ENCODE measurements at places on chromosomes 16 and 17.

DNA sequence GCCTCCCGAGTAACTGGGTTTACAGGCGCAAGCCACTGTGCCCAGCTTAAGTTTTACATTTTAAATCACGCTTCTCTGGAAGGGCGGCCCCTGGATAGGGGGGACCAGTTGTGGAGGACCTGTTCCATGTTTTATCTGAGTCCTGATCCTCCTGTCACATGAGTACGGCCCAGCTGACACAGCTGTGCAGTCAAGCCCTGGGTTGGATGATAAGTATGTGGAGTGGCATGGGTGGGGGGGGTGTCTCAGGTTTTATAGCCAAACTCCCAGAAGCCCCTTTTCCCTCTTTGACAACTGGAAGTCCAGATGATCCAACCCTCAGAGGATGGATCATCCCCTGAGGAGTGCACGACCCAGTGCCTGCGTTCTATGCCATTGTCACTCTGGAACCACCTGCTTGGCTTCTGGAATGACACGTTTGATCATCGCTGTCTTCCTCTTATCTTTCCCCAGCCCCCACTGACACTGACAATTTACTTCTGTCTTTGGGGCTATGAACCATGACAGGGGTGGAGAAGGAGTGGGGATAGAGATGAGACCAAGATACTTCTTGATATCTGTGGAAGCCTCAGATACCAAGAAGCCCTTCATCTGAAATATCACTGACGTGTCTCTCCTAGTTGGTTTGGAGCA lies 191.2 kb downstream of the MSI2 start:
- DNase-seq, result no peak

GRCh38 chr16:70407811-70408274 lies 31.1 kb downstream of the ST3GAL2 start:
- DNase-seq, result no peak

- no peak for DNase-seq
These were observed 2.4 kb downstream of the EVI2A start for GRCh38 chr17:31318851-31319661.

- DNase-seq, result no peak
These were observed 7.9 kb downstream of the GNAO1 start for GRCh38 chr16:56199164-56199563.

- DNase-seq, result no peak
These were observed 12.2 kb upstream of the DUS1L start for GRCh38 chr17:82077617-82078358.

- no peak for DNase-seq
These were observed 5.0 kb upstream of the HOXB9 start for GRCh38 chr17:48630925-48631692.

DNA sequence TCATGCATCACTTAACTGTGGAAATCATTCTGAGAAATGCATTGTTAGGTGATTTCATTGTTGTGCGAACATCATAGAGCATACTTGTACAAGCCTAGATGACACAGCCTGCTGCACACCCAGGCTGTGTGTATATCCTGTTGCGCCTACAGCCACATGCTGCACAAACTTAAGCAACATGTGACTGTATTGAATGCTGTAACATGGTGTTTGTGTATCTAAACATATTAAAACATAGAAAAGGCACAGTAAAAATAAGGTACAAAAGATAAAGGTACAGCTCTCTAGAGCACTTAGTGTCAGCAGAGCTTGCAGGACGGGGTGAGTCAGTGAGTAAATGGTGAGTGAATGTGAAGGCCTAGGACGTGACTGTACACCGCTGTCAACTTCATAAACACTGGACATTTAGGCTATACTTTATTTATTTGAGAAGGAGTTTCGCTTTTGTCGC lies 11.9 kb downstream of the FOXK2 start:
- no peak for DNase-seq

DNA sequence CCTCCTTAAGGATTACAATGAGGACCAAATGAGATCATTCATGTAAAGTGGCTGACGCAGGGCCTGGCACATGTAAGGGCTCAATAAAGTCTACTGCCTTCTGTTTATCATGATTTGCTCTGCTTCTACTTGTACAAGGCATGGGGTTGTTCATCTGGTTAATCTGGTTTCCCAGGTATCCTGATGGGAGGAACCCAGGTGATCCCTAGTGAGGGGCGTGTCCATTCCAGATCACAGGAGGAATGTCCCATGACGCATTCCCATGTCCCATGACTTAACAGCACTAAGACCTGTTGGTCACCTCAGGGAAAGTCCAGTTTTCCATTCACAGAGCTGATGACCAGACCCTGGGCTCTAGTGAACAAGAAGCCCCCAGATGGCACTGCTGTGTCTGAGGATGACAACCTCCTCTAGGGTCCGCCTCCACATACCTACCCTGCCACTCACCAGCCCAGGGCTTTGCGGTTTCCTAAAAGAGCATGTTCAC lies 11.5 kb upstream of the TPPP3 start:
- DNase-seq, result no peak

DNA sequence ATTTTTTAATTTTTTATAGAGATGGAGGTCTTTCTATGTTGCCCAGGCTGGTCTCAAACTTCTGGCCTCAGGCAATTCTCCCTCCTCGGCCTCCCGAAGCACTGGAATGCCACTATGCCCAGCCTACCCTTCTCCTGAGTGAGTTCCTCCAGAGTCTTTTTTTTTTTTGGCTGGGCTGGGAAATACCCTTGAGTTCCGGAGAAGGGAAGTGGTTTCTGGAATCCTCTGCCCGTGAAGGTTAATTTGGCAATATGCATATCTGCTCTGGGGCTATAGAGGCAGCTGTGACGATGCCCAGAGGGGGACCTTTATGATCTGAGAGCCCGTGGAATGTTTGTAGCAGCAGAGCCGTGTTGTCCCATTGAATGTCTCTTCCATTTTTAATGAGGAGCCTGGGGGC lies 217.5 kb downstream of the RBFOX1 start:
- DNase-seq, result no peak

DNA sequence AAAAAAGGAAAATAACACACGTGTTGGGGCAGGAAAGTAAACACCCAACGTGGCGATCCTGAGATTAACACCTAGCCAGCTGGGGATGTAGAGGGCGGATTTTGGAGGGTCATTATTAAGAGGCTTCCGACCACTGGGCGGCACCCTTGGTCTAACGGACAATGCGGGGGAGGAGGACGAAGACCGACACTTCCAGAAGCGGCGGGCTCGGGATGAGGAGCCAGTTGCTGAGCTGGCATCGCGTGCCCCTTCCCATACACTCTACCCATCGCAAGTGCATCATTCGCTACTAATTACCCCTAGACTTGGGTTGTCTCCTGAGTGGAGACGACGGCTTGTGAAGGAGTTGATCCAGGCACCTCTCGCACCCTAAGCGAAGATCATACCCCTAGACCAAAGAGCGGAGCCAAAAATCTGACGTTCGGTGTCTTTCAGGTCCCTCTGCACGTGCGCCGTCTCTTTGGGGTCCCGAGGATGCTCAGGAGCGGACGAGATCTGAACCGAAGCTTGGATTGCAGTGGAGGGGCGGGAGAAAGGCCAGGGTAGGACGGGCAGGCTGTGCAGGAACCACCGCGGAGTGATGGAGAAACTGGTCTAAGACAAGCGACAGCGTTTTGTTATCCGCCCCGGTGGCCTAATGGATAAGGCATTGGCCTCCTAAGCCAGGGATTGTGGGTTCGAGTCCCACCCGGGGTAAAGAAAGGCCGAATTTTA lies 17.6 kb downstream of the ZNF213 start:
- DNase-seq, result peak; percentile 71

- no peak for DNase-seq
These were observed 11.2 kb downstream of the CHD9NB start for GRCh38 chr16:53041320-53042051.

GRCh38 chr16:49716339-49716934 lies 139.5 kb downstream of the ZNF423 start:
- DNase-seq, result no peak

GRCh38 chr17:76716146-76716838 lies 5.5 kb upstream of the MXRA7 start:
- DNase-seq, result no peak

DNA sequence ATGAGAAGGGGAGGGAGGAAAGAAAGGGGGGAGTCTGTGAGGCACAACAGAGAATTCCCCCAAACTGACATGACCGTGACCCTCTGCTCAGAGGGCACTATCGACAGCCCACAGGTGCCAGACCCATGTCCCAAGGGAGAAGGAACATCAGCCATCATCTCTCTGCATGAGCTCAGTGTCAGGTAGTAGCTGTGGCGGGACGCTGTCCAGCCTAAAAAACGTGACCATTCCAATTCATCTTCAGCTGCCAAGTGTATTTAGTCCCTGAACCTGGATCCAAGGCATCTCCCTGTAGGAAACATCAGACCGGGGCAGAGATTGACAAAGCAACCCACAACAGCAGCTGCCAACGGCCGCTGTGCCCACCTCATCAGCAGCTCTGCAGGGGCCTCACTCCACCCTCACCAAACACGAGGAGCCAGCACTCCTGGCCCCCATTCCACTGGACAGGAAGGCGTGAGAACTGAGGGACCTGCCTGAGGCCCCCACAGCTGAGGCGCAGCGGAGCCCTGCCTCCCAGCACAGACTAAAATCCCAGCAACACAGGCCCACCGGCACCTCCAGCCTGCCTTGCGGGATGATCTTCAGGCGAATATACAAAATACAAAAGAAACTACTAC lies 8.6 kb downstream of the TAF1C start:
- no peak for DNase-seq

GRCh38 chr16:70483426-70483825 lies 29.0 kb downstream of the FCSK start:
- DNase-seq, result no peak

DNA sequence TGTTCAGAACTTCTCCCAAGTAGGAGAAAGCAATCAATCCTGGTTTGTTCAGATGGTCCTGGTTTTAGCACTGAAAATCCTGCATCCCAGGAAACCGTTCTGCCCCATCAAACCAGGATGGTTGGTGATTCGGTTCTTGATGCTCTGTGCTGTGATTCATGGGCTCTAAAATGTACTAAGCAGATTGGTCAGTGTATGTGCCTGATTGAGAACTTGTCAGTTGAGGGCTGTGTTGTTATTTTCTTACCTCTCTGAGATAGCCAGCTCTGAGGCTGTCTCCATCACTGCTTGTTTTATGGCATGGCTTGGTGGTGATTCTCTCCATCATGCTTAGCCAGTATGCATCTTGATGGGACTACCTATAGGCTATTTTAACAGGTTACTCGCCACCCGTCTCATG lies 246.9 kb upstream of the RBFOX1 start:
- DNase-seq, result no peak

DNA sequence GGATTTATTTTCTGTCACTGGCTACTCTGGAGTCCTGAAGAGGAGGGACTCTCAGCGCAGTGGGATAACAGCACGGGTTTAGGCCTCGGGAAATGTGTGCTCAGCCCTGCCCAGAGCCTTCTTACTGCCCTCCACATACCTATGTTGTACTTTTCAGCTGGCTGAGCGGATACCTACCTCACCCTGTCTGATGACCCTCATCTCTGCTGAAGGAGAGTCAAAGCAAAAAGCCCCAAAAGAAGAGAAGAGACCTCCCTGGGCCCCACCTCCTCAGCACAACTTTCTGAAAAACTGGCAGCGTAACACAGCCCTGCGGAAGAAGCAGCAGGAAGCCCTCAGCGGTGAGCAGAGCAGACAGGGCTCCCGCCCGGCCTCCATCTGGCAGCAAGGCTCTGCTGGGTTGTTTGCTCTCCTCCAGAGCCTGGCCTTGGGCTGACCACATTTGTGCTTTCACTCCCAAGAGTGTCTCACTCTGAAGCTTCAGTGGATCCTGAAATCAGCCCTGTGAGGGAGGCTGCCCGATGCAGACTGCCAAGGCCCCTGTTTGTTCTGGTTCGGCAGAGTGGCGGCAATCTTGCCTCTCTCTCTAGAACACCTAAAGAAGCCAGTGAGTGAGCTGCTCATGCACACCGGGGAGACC lies 10.3 kb downstream of the MYCBPAP start:
- no peak for DNase-seq

- DNase-seq, result no peak
These were observed 114.1 kb downstream of the ADCY9 start for GRCh38 chr16:4002121-4002520.

DNA sequence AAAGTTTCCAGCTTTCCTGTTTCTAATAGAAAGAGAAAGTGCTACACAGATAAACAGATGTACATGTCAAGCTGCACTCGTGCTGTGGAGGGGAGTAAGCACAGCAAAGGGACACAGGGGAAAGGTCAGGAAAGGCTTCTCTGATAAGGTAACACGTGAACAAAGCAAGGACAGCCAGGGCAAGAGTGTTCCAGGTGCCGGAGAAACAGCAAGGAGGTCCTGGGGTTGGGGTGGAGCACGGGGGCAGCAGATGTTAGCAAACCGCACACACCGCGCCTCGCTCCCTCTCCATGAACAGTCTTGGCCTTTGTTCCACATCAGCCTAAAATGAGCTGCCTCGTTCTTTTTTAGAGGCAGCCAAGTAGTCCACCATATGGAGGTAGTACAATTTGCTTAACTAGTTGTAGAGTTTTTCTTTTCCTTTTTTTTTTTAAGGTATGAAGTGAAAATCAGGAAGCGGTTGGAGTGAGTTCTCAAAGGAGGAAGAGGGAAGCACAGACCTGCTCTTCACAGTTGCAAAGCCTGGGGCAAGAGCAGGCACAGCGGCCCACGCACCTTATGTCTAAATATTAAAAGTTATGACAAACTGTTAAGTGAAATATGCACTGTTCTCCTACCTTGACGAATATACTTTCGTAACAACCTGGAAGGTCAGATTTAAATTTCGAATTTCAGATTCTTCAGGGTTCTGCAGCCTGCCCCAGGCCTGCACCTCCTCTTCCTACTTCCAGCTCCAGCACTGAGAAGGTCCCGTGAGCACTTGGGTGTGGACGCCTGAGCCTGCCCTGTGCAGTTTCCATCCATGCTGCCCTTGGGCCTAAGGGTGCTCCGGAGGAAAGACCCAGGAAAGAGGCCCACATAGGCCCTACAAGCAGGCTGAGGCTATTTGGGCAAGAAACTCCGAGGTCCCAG lies 41.5 kb upstream of the RPH3AL start:
- DNase-seq, result no peak

DNA sequence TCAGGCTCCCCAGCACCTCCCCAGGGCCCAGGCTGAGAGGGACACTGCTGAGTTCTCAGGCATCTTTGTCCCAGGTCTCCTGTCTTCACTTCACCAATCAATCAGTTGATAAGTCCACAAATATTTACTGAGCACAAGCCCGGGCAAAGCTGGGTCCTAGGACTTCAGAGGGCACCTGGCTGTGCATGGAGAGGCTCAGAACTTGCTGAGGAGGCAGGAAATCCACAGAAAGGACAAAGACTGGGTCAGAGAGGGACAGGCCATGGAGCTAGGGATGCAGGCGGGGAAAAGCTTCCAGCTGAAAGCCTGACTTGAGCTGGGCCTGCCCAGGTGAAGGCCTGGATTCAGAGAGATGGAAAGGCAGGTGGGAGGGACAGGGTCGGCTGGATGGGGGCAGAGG lies 33.2 kb upstream of the C1QL1 start:
- no peak for DNase-seq

- no peak for DNase-seq
These were observed 13.2 kb upstream of the SLC12A3 start for GRCh38 chr16:56851671-56852400.

GRCh38 chr16:81008505-81008789 lies 1.4 kb downstream of the CENPN start:
- DNase-seq, result no peak

GRCh38 chr17:32350666-32351418 lies 885 bp downstream of the ZNF207 start:
- no peak for DNase-seq

Data from progenitor cell of endocrine pancreas (in vitro differentiated cells).